Heart right ventricle (tissue), 16 donors: ENCODE measurements at places on chromosomes 7 and 10. TPM values are rescaled to one million over a fixed set of nuclear protein-coding genes. Genes with fewer than 3 reads are reported as not detected.

GRCh38 chr10:6409971-6410643 lies 170.0 kb downstream of the PRKCQ start:
- no peaks in the 10 kb centered on the region for H3K36me3 ChIP-seq
- peaks cover 10% of the 10 kb centered on the region for H3K4me1 ChIP-seq
- DNase-seq, result no peak
- H3K27me3 ChIP-seq, result peaks cover 7% of the 10 kb centered on the region

DNA sequence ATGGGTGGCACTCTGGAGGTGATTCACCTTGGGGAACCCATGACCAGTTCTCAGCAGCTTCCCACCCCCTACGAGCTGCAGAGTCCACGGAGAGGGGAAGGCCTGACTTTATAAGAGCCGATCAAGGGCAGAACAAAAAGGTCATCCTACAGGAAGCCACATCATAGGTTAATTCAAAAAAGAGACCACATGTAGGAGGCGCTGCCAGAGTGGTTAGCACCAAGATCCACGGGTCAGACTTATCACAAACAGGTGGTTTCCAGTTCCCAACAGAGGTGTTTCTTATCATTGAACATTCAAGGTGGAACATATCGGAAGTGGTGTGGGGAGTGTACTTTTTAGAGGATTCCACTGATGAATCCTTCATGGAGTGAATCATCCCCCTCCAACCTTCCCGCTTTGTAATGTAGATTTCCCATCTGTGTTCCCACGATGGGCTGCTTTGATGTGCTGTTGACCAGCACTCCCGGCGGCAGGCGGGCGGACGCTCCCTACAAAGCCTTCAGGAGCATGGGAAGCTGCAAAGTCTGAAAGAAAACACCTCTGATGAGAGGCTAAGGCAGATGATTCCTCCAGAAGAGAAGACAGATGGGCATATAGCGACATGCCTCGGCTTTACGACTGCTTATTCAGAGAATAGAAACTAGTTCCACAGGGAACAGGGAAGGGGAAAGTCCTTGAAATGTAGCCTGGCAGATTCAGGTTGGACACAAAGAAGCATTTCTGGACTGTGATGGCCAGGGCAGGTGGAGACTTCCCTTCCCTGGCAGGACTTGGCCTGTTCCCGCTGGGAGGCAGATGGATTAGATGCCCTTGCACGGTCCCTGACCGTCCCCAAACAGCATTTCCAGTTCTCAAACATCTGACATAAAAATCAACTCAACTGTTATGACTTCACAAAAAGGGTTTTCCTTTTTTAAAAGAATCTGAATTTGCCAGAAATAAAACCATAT lies 66.5 kb downstream of the AFAP1L2 start:
- H3K27ac ChIP-seq, result no peak overlapping the region
- no peaks in the 10 kb centered on the region for H3K27me3 ChIP-seq
- H3K4me3 ChIP-seq, result no peak overlapping the region
- no peak for DNase-seq

GRCh38 chr7:92778972-92779371 lies 57.4 kb downstream of the CDK6 start:
- DNase-seq, result no peak
- H3K27ac ChIP-seq, result no peak overlapping the region
- no peak overlapping the region for H3K4me3 ChIP-seq
- H3K27me3 ChIP-seq, result no peaks in the 10 kb centered on the region

DNA sequence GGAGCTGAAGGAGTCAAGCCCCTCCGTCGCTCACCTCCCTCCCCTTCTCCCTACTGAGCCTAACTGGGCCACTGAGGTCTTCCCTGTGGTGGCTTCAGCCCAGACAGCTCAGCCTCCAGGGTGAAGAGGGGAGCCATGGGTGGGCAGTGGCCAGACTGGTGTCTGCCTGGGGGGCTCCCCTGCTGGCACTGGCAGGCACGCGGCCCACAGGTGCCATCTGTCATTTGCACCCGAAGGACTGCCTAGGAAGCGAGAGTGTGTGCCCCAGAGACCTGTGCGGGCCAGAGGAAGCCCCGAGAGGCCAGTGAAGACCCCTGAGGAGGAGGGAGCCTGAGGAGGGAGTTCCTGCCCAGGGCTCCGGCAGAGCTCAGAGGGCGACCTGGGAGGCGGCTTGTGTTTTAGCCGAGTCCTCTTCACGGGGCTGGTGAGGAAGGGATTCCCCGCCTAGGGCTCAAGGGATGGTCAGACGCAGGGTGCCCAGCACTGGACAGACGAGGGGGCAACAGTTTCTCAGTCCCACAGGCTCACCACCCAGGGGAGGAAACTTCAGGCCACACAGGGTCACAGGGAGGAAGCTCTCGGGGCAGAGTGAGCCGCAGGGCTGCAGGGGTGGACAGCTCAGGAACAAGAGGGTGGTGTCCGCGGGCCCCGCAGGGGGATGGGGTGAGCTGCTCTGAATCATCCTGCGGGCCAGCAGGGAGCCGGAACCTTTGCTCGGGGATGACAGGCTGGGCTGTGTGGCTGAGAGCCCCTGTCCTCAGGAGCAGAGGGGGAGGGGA lies 76.2 kb upstream of the PPP2R2D start:
- H3K27ac ChIP-seq, result no peak overlapping the region
- no peaks in the 10 kb centered on the region for H3K4me1 ChIP-seq
- DNase-seq, result no peak
- peaks cover 23% of the 10 kb centered on the region for H3K27me3 ChIP-seq
- no peaks in the 10 kb centered on the region for H3K36me3 ChIP-seq

GRCh38 chr7:79548727-79549126 lies 95.3 kb upstream of the MAGI2 start:
- H3K4me1 ChIP-seq, result no peaks in the 10 kb centered on the region
- H3K27ac ChIP-seq, result no peak overlapping the region
- H3K36me3 ChIP-seq, result no peaks in the 10 kb centered on the region
- DNase-seq, result no peak
- H3K4me3 ChIP-seq, result no peak overlapping the region
- no peaks in the 10 kb centered on the region for H3K27me3 ChIP-seq

DNA sequence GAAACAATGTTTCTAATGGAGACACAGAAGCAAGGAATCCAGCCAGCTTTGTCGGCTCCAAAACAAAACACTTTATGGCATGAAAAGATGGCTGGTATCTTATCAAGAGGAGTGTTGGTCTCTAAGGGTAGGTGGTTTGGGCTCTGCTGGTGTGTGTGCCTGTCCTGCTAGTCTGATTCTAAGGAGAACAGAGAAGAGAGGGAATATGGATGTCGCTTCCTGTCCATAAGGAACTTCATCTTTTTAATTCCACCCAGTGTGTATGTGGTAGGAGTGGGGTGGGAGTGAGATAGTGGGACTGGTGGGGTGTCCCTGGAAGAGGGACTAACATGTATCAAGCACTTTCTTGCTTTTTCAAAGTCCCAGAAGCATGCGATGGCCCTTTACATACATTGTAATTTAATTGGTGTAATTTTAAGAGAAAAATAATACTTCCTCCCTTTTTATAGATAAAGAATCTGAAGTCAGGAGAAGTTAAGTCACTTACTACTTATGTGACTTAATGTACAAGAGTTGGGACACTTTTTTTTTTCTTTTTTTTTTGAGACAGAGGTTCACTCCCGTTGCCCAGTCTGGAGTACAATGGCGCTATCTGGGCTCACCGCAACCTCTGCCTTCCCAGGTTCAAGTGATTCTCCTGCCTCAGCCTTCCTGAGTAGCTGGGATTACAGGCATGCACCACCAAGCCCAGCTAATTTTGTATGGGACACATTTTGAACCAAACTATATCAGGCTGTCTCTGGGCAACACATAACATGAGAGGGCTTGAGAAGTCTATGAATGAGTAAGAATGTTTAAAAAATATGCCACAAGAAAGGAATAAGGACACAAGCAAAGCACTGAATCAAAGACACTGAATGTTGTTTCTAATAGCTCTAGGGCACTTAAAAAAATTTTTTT lies 18.8 kb downstream of the NT5C3A start:
- no peaks in the 10 kb centered on the region for H3K27me3 ChIP-seq
- H3K27ac ChIP-seq, result no peak overlapping the region
- no peaks in the 10 kb centered on the region for H3K36me3 ChIP-seq
- no peak overlapping the region for H3K4me3 ChIP-seq
- H3K4me1 ChIP-seq, result peaks cover 41% of the 10 kb centered on the region

DNA sequence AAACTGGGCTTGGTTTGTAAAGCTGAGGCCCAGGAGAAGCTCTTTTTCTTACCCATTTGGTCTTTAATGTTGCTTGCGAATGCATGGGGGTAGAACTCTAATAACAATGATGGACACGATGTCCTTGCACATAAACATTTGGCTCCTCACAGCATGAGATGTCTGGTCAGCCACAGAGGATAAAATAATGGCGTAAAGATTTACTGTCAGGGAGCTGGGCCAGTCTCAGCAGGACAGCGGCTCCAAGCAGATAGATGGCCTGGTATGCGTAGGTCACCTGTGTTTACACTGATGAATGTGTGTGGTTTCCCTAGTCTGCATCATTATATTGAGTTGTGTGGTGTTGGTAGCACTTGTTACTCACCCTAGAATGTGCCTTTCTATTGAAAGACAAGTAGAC lies 537.4 kb downstream of the CNTNAP2 start:
- H3K4me1 ChIP-seq, result no peaks in the 10 kb centered on the region
- no peak overlapping the region for H3K4me3 ChIP-seq
- H3K27ac ChIP-seq, result no peak overlapping the region
- H3K36me3 ChIP-seq, result no peaks in the 10 kb centered on the region
- no peaks in the 10 kb centered on the region for H3K27me3 ChIP-seq
- no peak for DNase-seq

- DNase-seq, result no peak
- no peak overlapping the region for H3K4me3 ChIP-seq
- peaks cover 3% of the 10 kb centered on the region for H3K27me3 ChIP-seq
- H3K27ac ChIP-seq, result no peak overlapping the region
- no peaks in the 10 kb centered on the region for H3K36me3 ChIP-seq
These were observed 9.2 kb downstream of the MKI67 start for GRCh38 chr10:128116851-128117615.

- H3K27ac ChIP-seq, result no peak overlapping the region
- no peak overlapping the region for H3K4me3 ChIP-seq
- H3K27me3 ChIP-seq, result no peaks in the 10 kb centered on the region
- no peak for DNase-seq
- H3K4me1 ChIP-seq, result peaks cover 21% of the 10 kb centered on the region
- no peaks in the 10 kb centered on the region for H3K36me3 ChIP-seq
These were observed 4.8 kb upstream of the LAMB1 start for GRCh38 chr7:108007762-108008161.

GRCh38 chr7:96337519-96337918 lies 15.6 kb upstream of the SLC25A13 start:
- no peaks in the 10 kb centered on the region for H3K4me1 ChIP-seq
- no peak overlapping the region for H3K4me3 ChIP-seq
- DNase-seq, result no peak

GRCh38 chr7:100434297-100435144 lies 1.8 kb downstream of the PPP1R35 start:
- peak overlapping the region; percentile 92 for H3K4me3 ChIP-seq
- peak overlapping the region; percentile 97 for H3K27ac ChIP-seq
- H3K27me3 ChIP-seq, result no peaks in the 10 kb centered on the region
- DNase-seq, result no peak

- H3K27me3 ChIP-seq, result peaks cover 10% of the 10 kb centered on the region
- no peak for DNase-seq
- no peak overlapping the region for H3K27ac ChIP-seq
- H3K36me3 ChIP-seq, result no peaks in the 10 kb centered on the region
- H3K4me3 ChIP-seq, result no peak overlapping the region
- no peaks in the 10 kb centered on the region for H3K4me1 ChIP-seq
These were observed 25.4 kb upstream of the PRKAG2 start for GRCh38 chr7:151902311-151902710.

DNA sequence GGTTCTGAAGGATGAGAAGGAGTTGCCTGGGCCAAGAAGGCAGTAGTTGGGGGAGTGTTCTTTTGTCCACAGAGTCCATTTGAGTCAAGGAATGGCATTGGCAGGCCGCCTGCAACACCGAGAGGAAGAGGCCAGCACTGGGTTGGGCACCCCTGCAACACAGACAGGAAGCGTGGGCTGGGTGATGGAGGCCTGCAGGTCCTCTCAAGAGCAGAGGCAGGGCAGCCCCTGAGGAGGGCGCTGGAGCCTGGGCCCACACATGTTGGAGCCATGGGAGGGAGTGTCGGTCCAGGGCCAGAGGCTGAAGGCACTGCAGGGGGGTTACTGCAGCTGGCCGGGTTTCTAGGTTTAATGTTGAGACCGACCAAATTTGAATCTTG lies 137.3 kb downstream of the PTPN20 start:
- H3K27ac ChIP-seq, result no peak overlapping the region
- no peaks in the 10 kb centered on the region for H3K27me3 ChIP-seq
- H3K4me1 ChIP-seq, result no peaks in the 10 kb centered on the region
- no peak overlapping the region for H3K4me3 ChIP-seq
- peak; percentile 3 for DNase-seq

DNA sequence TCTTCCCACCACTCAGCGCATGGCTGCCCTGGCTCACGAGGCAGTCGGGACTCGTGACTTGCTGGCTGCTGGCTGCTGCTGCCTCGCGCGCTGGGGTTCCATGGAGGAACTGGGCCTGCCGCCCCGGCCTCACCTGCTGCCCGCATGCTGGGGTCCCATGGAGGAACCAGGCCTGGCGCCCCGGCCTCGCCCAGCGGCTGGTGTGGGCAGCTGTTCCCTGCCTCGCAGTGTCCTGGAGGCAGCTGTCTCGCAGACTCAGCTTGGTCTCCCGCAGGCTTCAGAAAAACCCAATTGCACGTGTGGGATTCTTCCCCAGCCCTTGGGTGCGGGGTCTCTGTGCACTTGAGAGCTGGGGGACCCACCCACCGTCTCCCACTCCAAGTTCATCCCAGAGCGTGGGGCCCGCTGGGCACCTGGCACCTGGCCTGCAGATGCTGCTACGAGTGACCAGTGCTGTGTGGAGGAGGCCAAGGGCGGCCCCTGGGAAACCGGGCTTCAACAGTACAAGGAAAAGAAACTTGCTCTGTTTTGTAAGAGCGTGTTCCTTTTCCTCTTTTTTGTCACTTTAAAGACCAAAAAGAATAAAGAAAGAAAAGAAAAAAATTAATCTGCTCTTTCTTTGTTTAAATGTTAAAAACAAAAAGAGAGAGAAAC lies 20.4 kb downstream of the PWWP2B start:
- no peak overlapping the region for H3K4me3 ChIP-seq
- no peaks in the 10 kb centered on the region for H3K36me3 ChIP-seq
- H3K27ac ChIP-seq, result no peak overlapping the region
- H3K4me1 ChIP-seq, result peaks cover 24% of the 10 kb centered on the region
- DNase-seq, result peak; percentile 25

GRCh38 chr7:19957664-19958063 lies 184.2 kb upstream of the TMEM196 start:
- no peaks in the 10 kb centered on the region for H3K27me3 ChIP-seq
- no peak overlapping the region for H3K4me3 ChIP-seq
- no peaks in the 10 kb centered on the region for H3K36me3 ChIP-seq
- no peak for DNase-seq

GRCh38 chr10:88730864-88731263 lies 24.8 kb downstream of the LIPK start:
- no peak overlapping the region for H3K27ac ChIP-seq
- H3K27me3 ChIP-seq, result peaks cover 28% of the 10 kb centered on the region
- no peaks in the 10 kb centered on the region for H3K36me3 ChIP-seq
- no peaks in the 10 kb centered on the region for H3K4me1 ChIP-seq
- DNase-seq, result no peak

The CDHR3 gene
- 1.2 TPM for total RNA-seq

The ZNF853 gene
- total RNA-seq, result 12.6 TPM

The ZNF503 gene
- 5.5 TPM for total RNA-seq

The ANXA8 gene
- not detected for total RNA-seq

The SLC16A9 gene
- total RNA-seq, result 2.0 TPM

The SPDYE9 gene
- not detected for total RNA-seq

The COBL gene
- total RNA-seq, result 85.7 TPM

The FIS1 gene
- total RNA-seq, result 268 TPM

The TAS2R3 gene
- total RNA-seq, result 0.36 TPM
